ENCODE measurements at places on chromosomes 16 and 17.

GRCh38 chr16:86576591-86577313, 1.6 kb upstream of the FOXL1 start:
- DNase-seq, result no peak

DNA sequence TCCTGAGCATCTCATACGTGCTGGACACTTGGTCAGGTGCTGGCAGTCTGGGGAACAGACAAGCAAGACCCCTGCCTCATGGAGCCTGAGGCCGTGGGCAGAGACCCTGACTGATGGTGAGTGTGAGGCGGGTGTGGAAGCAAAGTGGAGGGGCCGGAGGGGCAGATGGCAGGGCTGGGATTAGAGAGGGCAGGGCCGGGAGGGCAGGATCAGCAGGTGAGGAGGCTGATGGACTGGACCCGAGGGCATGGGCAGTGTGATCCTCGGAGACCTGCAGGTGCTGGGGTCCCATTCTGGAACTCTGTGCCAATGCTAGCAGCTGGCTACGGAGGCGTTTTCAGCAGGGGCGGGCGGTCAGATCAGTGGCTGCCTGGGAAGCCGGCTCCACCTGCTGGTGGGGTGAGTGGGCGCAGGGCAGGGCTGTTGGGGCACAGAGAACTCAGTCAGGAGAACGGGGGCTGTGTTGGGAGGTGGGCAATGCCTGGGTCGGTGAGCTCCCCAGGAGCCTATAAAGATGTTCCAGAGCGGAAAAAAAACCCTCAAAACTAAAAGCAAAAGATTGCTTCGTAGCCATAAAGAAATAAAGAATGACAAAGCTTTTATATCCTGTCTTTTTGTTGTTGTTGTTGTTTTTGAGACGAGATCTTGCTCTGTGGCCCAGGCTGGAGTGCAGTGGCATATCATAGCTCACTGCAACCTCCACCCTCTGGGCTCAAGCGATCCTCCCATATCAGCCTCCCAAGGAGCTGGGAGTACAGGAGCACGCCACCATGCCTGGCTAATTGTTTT, 8.9 kb upstream of the C16orf74 start:
- no peak for DNase-seq

GRCh38 chr17:1792495-1793446, 30.9 kb downstream of the SERPINF1 start:
- no peak for DNase-seq

DNA sequence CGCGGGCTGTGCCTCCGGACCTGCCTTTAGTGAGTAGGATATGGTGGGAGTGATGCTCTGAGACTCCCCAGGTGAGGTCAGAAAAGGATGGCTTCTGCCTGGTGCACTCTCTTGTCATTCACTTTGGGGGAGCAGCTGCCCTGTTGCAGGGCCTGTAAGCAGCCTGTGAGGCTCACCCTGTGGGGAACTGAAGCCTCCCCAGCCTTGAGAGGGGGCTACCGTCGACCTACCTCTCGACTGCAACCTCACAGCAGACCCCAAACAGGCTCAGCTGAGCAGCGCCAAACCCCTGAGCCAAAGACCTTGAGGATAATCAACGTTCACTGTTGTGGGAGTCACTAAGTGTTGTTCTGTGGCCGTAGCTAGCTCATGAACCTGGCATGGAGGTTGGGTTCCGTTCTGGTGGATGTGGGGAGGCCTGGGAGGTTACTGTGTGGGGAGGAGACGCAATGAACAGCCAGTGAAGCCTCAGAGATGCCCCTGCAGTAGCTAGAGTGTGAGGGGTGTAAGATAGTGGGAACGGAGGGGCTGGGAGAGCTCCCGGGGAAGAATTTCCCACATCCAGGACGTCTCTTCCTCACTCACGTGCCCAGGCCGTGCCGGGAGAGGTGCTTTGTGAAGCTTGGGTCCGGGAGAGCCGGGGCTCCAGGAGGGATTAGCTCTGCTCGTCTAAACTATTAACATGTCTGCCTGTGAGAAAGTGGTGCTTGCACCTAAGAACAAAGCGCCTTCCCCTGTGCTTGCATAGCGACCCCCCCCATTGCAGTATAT, 38.8 kb downstream of the METRNL start:
- no peak for DNase-seq

DNA sequence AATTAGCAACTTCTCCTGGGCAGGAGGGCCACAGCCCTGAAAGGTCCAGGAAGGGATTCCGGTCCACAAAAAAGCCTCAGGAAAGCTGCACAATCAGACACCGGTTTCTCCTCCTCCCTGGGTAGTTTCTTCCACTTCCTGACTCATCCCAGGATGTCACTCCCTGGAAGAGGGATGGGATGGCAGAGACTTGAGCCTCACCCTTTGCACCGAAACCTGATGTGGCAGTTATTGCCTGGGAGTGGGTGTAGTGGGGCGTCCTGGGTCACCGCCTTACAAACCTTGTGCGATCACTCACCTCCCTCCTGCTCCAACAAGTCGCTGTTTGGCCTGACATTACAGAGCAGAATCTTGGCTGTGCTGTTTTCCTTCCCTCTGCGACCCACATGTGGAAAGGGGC, 70.8 kb downstream of the LYRM1 start:
- DNase-seq, result no peak

DNA sequence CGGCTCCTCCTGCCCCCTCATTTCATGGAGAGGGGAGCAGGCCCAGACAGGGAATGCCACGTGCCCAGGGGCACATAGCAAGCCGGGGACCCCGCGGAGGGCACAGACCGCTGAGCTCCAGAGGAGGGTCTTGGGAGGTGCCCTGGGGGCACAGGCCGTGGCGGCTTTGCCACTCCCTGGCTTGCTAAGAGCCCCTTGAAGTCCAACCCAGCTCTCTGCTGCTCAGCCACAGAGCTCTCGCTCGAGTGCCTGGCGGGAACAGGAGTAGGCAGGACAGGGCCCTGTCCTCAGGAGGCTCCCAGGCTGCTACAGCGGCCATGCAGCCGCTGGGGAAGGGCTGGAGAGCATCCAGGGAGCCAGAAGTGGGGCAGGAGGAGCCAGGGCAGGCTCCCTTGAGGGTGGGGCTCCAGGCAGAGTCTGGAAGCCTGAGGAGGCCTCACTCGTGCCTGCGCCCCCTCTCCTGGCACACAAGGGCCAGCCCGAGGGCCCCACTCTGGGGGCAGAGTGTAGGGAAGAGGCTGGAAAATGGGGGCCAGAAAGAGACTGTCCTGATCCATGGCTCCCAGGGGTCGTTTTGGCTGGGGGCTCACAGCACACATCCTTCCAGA, 4.4 kb upstream of the RAB26 start:
- DNase-seq, result no peak

DNA sequence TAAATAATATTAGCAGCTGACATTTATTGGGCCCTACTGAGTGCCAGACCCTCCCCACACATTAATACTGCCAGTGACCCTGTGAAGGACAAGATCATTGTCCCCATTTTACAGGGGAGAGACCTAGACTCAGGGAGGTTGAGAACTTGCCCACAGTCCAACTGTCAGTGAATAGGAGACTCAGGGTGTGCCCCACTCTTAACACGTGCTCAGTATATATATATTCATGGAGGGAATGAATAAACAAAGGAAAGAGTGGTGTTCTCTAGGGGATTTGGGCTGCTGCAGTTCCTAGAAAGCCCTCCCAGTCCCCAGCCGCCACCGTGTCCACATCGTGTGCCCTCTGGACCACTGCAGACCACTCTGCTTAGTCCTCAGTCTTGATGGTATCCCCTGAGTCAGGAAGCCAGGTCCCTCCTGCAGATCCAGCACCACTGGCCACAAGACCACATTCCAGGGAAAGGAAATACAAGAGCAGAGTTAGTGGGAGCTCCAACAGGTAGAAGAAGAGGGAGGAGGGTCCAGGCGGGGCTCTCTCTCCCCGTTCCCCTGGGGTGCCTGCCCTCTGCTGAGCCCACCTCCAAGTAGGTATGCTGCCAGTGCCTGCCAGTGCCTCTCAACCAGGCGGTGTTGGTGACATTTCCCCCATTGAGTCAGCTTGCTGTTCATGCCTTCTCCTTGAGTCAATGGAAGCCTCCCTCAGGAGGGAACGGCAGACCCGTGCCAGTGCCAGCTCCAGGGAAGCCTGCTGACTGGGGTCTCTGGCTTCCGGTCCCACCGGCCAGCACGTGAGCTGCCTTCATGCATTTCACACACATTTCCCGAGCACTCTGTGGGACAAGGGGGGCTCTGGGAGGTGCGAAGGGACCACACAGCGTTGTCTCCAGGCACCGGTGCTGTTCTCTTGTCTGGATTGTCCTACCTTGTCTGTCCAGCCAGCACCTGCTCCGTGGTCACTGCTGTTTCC, 75.6 kb downstream of the GNAO1 start:
- DNase-seq, result no peak

GRCh38 chr16:28192806-28193529, 18.8 kb downstream of the XPO6 start:
- DNase-seq, result no peak

DNA sequence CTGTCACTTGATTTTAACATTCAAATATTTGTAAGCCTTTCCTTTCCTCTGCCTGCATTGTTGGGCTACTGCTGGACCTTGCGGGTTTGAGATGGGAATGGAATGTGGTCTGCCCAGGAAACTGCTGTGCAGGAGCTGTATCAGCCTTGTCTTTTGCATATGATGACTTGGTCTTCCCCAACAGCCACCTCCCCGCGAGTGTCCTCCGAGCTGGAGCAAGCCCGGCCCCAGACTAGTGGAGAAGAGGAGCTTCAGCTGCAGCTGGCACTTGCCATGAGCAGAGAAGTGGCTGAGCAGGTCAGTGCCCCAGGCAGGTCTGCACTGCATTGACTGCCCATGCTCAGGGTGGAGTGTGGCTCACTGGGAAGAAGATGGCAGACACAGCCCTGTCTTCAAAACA, 52.8 kb downstream of the B9D1 start:
- DNase-seq, result no peak

DNA sequence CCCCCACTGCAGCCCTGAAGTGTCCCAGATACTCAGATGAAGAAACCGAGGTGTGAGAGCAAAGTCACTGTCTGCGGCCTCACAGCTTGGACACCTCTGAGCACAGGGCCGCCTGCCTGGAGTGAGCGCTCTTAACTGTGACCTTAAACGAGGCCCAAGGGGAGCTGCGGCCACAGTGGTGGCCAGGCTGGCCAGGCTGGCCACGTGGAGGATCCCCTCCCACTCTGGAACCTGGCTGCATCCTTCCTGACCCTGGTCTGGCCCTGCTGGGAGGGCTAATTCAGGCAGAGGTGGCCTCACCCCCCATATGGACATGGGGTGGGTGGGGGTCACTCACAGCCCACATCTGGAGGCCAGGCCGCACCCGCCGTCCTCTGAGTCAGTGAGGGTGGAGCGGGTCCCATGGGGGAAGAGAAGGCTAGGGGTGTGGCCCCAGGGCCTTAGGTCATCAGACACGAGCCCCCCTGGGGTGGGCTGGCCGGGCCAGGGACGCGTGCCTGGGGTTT, 6.6 kb downstream of the VASN start:
- no peak for DNase-seq

- no peak for DNase-seq
These were observed 52.2 kb upstream of the CIBAR2 start for GRCh38 chr16:85164431-85164830.

- peak; percentile 91 for DNase-seq
These were observed 157.4 kb downstream of the PRKCA start for GRCh38 chr17:66459811-66460270.

- no peak for DNase-seq
These were observed 2.5 kb downstream of the KANSL1 start for GRCh38 chr17:46190763-46191162.

DNA sequence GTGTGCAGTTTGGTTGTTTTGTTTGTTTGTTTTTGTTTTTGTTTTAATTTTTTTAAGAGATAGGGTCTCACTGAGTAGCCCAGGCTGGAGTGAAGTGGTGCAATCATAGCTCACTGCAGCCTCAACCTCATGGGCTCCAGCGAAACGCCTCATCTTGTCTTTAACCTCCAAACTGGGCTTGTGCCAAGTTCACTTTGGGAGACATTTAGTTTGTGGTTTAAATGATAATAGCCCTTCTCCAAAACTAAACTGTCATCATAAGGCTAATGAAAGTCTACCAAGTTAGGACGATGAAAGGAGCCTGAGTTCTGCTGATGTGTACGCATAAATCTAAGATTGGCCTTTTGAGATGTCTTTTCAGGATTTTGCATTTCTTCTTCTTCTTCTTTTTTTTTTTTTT, 6.5 kb upstream of the CARD14 start:
- no peak for DNase-seq

GRCh38 chr17:45702666-45703266, 81.4 kb upstream of the CRHR1 start:
- no peak for DNase-seq

DNA sequence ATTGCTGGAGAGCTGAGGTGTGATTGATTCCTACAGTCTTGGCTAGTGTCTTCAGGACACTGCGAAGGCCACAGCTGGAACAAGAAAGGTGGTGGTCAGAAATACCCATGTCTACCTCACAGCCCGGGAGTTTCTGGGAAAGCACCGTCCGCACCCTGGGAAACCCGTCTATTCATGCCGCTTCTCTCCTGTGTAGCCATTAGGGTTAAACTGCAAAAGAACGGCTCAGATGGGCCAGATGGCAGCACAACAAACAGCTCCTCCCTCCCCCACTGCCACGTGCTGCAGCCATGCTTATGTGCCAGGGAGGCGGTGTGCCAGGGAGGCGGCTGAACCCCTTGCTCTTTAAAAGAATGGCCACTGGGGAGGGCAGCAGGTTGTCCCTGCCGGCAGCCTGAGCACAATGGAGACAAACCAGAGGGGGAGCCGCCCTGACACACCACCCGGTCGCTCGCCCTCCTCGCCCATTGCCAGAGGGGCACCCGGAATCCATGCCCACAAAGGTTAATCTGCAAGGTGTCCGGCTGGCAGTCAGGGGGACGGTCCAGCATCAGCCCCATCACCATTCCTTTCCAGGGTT, 65.2 kb downstream of the CYTH1 start:
- no peak for DNase-seq

GRCh38 chr16:55021595-55022475, 91.2 kb downstream of the IRX5 start:
- peak; percentile 15 for DNase-seq

GRCh38 chr17:75059369-75060345, 12.6 kb downstream of the KCTD2 start:
- no peak for DNase-seq

- no peak for DNase-seq
These were observed 18.0 kb downstream of the CLEC3A start for GRCh38 chr16:78040396-78040795.

DNA sequence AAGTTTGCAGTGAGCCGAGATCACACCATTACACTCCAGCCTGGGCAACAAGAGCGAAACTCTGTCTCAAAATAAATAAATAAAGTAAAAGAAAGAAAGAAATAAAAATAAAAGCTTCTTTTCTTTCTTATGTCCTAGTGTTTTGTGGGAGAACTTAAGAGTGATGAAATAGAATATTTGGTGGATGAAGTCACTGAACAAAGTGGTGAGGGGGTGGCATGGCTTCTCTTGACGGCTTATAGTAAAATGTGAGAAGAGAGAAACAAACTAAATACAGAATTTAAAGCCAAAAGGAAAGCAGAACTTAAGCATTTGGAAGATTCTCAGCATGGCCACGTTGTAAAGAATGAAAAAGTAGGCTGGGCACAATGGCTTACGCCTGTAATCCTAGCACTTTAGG, 15.3 kb downstream of the SGF29 start:
- DNase-seq, result no peak

DNA sequence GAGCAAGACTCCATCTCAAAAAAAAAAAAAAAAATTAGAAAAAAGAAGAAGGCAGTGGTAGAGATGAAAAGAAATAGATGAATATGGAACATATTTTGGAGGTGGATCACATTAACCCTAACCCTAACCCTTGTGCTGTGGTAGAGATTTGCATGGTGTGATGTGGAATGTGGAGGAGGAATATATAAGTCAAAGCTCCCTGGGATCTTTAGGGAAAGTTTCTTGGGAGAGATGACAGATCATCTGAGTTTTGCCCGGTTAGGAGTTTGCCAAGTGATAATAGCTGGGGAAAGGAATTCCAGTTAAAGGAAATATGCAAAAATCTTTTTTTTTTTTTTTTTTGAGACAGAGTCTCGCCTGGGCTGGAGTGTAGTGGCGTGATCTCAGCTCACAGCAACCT, 13.0 kb upstream of the BLMH start:
- no peak for DNase-seq
